ENCODE measurements at places on chromosomes 4 and X.

DNA sequence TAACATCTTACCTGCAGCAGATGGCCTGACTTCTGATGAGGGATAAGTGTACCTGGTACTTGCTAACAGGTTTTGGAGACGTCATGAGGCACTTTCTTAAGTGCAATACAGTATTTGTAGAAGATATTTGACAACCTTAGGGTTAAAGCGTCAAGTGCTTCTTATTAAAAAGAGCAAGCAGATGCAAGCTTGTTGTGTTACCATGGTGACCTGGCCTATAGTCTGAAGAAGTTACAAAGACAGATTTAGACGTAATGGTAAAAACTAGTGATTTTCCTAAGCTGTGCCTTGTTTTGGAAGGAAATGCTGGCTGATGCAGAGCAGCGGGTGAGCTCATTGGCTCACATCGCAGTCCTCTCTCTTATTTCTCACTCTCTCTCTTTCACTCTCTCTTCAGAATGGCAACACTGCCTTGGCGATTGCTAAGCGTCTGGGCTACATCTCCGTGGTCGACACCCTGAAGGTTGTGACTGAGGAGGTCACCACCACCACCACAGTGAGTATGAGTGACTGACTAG lies 243.6 kb downstream of the ANK2 start:
- no peak for DNase-seq

DNA sequence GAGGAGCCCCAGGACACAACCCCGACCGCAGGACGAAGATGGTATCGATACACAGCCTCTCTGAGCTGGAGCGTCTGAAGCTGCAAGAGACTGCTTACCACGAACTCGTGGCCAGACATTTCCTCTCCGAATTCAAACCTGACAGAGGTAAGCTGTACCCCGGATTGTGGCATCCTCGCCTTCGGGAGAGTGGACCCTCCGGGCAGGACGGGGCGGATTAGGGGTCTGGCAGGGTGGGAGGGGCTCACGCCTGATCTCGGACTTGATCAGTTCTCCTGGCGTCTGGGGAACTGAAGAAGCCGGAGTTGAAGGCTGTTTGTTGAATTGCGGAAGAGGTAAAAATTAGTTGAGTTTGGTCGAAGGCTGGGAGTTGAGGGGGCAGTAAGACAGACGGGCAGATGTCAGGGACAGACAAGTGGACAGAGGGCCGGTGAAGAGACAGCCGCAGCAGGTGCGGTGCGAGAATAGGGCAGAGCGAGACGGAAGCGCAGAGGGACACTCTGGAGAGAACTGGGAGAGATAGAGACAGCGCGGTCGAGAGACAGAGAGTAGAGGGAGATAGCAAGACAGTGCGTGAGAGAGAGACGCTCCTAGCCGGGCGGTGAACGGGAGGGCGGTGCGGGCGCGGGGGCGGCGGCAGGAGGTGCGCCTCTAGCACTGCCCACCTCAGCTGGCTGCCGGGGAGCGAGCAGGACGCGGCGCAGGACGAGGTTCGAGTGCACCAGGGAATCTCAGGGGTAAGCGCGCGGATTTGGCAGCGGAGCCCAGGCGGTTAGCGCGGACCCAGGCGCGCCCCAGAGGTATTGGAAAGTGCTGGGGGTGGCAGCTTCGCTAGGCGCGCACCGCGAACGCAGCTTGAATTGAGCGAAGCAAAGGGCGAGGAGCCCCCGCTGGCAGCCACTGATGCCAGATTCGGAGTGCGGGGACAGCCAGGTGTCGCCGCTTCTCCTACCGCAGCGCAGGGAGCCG lies 23.9 kb downstream of the ARHGAP36 start:
- no peak for DNase-seq

DNA sequence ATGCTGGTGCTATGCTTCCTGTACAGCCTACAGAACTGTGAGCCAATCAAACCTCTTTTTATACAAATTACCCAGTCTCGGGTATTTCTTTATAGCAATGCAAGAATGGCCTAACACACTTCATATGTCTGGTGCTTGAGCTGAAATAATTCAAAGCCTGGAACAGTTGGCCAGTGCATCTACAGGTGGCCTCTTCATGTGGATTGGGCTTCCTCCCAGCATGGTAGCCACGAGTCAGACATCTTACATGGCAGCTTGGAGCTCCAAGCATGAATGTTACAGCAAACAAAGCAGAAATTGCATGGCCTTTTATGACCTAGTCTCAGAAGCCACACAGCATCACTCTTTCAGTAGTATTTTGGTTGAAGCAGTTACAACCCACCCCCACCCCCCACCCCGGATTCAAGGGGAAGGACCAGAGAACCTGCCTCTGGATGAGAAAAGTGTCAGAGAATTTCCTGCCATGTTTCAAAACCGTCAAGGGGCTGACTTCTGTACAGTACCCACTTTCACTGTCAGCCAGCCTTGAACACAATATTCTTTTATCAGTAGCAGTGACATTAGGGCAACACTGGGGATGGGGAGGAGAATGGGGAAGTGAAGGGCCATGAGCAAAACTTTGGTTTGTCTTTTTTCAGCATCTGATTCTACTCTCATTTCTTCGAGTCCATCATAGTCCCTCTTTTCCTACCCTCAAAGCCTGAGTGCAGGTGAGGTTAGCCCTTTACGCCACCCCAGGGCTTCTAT lies 368.7 kb downstream of the BCOR start:
- no peak for DNase-seq

- DNase-seq: no peak
Measured at GRCh38 chrX:135973025-135973547, 702 bp downstream of the MMGT1 start.

DNA sequence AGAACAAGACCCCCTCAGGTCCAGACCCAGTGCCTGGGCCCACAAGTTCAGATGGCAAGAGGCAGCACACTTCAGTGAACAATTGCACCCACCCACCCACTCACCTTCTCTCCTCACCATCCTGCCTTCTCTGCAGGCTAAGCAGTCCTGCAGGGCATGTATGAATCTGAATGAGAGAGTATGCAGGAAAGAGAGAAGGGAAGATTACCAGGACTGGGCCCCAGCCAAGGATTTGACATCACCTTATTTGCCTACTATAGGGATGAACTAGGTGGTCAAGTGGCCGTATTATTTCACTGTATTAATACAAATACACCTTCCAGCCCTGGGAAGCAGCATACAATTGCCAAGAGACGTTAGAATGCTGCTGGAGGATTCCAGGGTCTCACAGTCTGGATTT lies 2.1 kb upstream of the ZNF141 start:
- DNase-seq: no peak

GRCh38 chr4:38923746-38924145 lies 56.1 kb downstream of the FAM114A1 start:
- no peak for DNase-seq

GRCh38 chrX:108165383-108166111 lies 74.0 kb downstream of the ATG4A start:
- DNase-seq: no peak

Data from stimulated activated CD8-positive, alpha-beta memory T cell treated with anti-CD3 and anti-CD28 coated beads, Interleukin-15, amount 100 ng/mL, for 1 hour (primary cell).